ENCODE measurements at places on chromosomes 3 and 15.

GRCh38 chr15:81111510-81112470 is 22.3 kb upstream of the CFAP161 start:
- H3K27ac ChIP-seq = no peak overlapping the region
- peaks cover 5% of the 10 kb centered on the region for H3K4me1 ChIP-seq
- no peak for DNase-seq
- H3K27me3 ChIP-seq = peaks cover 8% of the 10 kb centered on the region

GRCh38 chr3:78741066-78741645 is 1026.6 kb downstream of the ROBO1 start:
- no peak overlapping the region for H3K4me3 ChIP-seq
- H3K36me3 ChIP-seq = no peaks in the 10 kb centered on the region
- no peak overlapping the region for H3K27ac ChIP-seq
- no peak for DNase-seq
- no peaks in the 10 kb centered on the region for H3K27me3 ChIP-seq

DNA sequence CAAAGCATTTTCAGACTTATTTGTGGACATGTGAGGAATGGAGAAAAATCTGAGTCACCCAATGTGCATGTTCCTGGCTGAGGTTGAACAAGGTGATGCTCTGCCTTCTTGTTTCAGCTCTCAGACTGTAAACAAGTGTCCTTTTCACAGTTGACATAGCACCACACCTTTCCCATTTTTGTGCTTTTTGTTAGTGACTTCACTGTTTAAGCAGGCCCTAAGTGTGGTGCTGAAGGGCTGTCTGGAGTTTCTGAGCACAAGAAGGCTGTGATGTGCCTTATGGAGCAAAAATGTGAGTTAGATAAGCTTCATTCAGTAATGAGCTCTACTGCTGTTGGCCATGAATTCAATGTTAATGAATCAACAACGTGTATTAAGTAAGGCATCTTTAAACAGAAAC is 20.4 kb downstream of the ABI3BP start:
- H3K4me3 ChIP-seq = no peak overlapping the region
- no peaks in the 10 kb centered on the region for H3K36me3 ChIP-seq
- H3K27ac ChIP-seq = no peak overlapping the region
- peaks cover 4% of the 10 kb centered on the region for H3K27me3 ChIP-seq
- H3K4me1 ChIP-seq = no peaks in the 10 kb centered on the region

DNA sequence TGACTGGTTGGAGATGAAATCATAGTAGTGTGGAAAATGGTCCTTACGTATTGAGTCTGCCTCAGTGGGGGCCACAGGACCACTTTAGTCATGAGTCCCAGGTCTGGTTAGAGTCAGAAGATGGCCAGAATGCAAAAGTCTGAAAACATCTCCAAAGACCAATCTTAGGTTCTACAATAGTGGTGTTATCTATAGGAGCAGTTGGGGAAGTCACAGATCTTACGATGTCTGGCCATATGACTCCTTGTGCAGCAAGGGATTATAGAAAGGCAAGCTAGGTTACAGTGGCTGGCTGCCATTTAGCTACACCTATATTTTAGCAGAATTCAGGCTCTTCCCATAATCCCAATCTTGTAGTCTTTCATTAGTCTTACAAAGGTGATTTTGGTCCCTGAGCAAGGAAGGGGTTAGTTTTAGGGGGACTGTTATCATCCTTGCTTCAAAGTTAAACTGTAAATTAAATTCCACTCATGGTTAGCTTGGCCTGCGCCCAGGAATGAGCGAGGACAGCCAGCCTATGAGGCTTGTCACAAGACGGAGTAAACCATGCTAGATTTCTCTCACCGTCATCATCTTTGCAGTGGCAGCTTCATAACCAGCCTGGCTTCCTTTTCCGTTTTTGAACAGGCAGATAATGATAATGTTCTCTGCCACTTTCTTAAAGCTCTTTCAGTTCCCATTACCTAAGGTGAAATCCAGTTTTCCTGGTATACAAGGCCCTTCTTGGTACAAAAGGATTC is 134.1 kb downstream of the VPS8 start:
- no peak overlapping the region for H3K27ac ChIP-seq
- H3K4me3 ChIP-seq = no peak overlapping the region
- H3K4me1 ChIP-seq = peaks cover 3% of the 10 kb centered on the region
- no peak for DNase-seq

- no peak for DNase-seq
- H3K27me3 ChIP-seq = no peaks in the 10 kb centered on the region
- no peak overlapping the region for H3K27ac ChIP-seq
- no peaks in the 10 kb centered on the region for H3K36me3 ChIP-seq
These were observed 8.7 kb downstream of the DAZL start for GRCh38 chr3:16596352-16597032.

DNA sequence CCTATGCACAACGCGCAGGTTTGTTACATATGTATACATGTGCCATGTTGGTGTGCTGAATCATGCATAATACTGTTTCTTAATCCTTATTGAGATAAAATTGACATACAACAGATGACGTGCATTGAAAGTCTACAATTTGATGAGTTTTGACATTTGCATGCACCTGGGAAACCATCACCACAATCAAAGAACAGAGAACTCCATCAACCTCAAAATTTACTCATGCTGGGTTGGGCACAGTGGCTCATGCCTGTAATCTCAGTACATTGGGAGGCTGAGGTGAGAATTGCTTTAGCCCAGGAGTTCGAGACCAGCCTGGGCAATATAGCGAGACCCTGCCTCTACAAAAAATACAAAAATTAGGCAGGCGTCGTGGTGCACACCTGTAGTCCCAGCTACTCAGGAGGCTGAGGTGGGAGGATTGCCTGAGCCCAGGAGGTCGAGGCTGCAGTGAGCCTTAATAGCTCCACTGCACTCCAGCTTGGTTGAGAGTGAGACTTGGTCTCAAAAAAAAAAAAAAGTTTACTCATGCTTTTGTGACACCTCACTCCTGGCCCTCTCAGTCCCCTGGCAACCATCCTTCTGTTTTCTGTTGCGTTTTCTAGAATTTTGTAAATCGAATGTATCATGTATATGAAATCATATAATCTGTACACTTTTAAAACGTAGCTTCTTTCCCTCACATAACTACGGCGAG is 56.6 kb downstream of the BHLHE40 start:
- H3K36me3 ChIP-seq = no peaks in the 10 kb centered on the region
- H3K4me3 ChIP-seq = no peak overlapping the region
- no peak for DNase-seq
- H3K27me3 ChIP-seq = no peaks in the 10 kb centered on the region
- H3K4me1 ChIP-seq = peaks cover 39% of the 10 kb centered on the region
- H3K27ac ChIP-seq = peak overlapping the region; percentile 28

GRCh38 chr3:182787302-182788036 is 5.8 kb upstream of the ATP11B start:
- no peaks in the 10 kb centered on the region for H3K36me3 ChIP-seq
- peaks cover 6% of the 10 kb centered on the region for H3K27me3 ChIP-seq
- H3K4me3 ChIP-seq = no peak overlapping the region
- no peak overlapping the region for H3K27ac ChIP-seq
- peaks cover 9% of the 10 kb centered on the region for H3K4me1 ChIP-seq
- no peak for DNase-seq

- no peak overlapping the region for H3K4me3 ChIP-seq
- no peak overlapping the region for H3K27ac ChIP-seq
- H3K27me3 ChIP-seq = peaks cover 16% of the 10 kb centered on the region
- no peaks in the 10 kb centered on the region for H3K36me3 ChIP-seq
These were observed 100.0 kb upstream of the DLG1 start for GRCh38 chr3:197398286-197398878.

- H3K4me3 ChIP-seq = no peak overlapping the region
- peaks cover 2% of the 10 kb centered on the region for H3K4me1 ChIP-seq
- peaks cover 2% of the 10 kb centered on the region for H3K27me3 ChIP-seq
- no peaks in the 10 kb centered on the region for H3K36me3 ChIP-seq
- no peak overlapping the region for H3K27ac ChIP-seq
These were observed 151.6 kb downstream of the IL5RA start for GRCh38 chr3:2958551-2958950.

DNA sequence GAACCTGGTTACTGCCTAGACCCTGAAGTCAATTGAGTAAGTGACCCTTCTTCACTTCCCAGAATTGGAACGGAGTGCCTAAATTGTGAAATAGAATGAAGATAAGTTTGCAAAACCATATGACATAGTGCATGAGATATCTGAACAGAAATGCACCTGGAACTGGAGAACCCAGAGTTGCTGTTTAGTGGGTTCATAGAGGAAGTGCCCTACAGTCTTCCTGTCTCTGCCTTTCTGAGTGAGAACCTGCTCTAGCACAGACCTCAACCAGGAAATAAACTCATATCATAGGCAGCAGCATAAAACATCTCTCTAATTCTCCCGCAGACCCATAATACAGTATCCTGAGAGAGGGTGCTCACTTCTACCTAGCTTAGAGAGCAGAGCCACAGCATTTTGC is 82.9 kb downstream of the EOMES start:
- DNase-seq = no peak
- H3K36me3 ChIP-seq = no peaks in the 10 kb centered on the region
- no peaks in the 10 kb centered on the region for H3K27me3 ChIP-seq
- no peak overlapping the region for H3K4me3 ChIP-seq
- H3K4me1 ChIP-seq = peaks cover 6% of the 10 kb centered on the region

DNA sequence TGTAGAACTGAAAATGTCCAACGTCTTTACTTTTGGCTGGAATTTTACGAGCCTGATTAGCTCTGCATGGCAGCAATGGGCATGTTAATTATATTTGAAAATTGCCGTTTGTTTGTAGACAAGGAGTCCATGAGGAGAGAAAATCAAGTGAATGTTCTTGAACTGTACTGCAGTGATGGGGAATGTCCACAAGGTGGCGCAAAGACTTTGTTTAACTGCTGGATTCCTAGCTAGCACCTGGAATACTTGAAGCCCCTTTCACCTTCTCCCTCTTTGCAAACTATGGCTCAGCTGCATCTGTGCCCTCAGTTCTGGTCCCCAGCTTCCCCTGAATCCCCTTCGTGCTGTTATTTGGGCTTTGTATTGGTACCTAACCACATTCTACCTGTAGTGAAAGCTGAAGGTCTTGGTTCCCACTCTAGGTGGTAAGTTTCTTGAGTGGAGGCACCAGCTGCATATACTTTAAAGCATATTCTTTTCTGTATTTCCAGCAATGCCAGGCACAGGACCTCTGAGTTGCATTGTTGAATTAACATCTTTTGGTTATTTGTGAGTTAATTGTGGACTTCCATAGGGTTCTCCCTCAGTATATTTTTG is 25.3 kb downstream of the EXOG start:
- H3K4me1 ChIP-seq = peaks cover 8% of the 10 kb centered on the region
- H3K4me3 ChIP-seq = no peak overlapping the region
- H3K27me3 ChIP-seq = no peaks in the 10 kb centered on the region

GRCh38 chr3:10521772-10522441 is 16.5 kb upstream of the ATP2B2 start:
- no peak for DNase-seq
- H3K4me1 ChIP-seq = peaks cover 17% of the 10 kb centered on the region
- no peak overlapping the region for H3K4me3 ChIP-seq
- H3K27ac ChIP-seq = no peak overlapping the region

DNA sequence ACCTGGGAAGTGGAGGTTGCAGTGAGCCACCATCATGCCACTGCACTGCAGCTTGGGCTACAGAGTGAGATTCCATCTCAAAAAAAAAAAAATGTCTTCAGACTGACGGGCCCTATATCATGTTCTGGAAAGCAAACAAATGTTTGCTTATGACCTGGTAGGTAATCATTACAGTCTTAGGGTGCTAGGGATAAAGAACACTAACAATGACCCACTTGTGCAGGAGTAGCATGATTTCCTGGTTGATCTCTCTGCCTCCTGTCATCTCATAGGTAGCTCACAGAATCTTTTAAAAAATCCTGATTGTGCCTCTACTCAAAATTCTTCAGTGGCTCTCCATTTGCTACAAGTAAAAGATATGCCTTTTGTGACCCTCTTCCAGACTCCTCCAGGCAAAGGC is 74.5 kb upstream of the TSPAN3 start:
- no peak overlapping the region for H3K4me3 ChIP-seq
- H3K27me3 ChIP-seq = no peaks in the 10 kb centered on the region
- DNase-seq = no peak
- no peaks in the 10 kb centered on the region for H3K4me1 ChIP-seq

- no peaks in the 10 kb centered on the region for H3K36me3 ChIP-seq
- H3K27ac ChIP-seq = no peak overlapping the region
- peaks cover 5% of the 10 kb centered on the region for H3K27me3 ChIP-seq
- peaks cover 7% of the 10 kb centered on the region for H3K4me1 ChIP-seq
These were observed 128.1 kb upstream of the IL12A start for GRCh38 chr3:159860269-159861116.

DNA sequence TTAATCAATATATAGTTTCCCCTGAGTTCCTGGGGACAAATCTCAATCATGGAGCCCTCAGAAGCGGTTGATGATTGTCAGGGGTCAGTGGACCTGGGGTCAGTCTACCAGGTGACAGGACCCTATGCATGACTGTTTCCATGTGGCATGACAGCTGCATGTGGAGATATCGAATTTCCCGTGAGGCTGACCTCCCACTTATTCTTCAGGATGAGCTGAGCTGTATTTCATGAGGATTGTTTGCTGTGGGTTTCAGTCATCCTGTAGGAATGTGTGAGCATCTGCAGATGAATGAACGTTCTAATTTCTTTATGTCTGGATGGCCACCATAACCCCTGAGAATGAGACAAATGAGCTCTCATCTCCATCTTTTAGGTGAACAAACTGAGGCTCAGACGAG is 93.0 kb upstream of the HES1 start:
- H3K27ac ChIP-seq = no peak overlapping the region
- H3K4me1 ChIP-seq = peaks cover 19% of the 10 kb centered on the region
- DNase-seq = no peak
- H3K36me3 ChIP-seq = no peaks in the 10 kb centered on the region
- H3K27me3 ChIP-seq = no peaks in the 10 kb centered on the region

DNA sequence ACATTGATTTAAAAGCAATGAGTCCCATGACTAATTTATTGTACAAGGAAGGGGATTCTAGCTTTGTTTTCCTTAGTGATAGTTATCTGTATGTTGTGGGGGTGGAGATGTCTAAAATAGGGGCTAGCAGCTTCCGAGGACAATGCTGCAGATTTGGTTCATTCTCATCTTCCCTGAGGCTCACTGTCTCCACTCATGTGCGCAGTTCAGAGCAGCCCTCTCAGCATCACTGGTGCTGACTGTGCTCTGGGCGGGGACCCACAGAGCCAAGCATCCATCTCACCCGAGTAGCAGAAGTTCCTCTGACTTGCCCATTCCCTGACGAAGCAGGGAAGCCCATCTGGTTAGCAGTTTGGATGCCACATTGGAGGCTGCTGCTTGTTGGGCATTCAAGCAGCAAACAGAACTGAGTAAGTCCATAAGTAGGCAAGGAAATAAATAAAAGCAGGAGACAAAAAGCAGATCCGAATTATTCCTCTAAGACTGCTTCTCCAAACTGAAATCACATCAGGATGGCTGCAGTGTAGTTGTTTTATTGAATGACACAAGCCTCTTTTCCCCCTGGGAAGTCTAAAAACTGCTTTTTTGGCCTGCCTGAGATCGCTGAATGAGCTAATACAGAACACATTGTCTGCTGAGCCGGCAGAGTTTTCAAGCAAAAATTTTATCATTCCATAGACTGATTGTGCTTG is 27.5 kb downstream of the RARB start:
- no peak overlapping the region for H3K27ac ChIP-seq
- DNase-seq = no peak
- no peaks in the 10 kb centered on the region for H3K4me1 ChIP-seq
- no peaks in the 10 kb centered on the region for H3K36me3 ChIP-seq
